ENCODE measurements at places on chromosomes 5 and 9.

- H3K27me3 ChIP-seq: no peaks in the 10 kb centered on the region
- no peak for DNase-seq
- H3K4me1 ChIP-seq: peaks cover 37% of the 10 kb centered on the region
- H3K27ac ChIP-seq: no peak overlapping the region
Measured at GRCh38 chr9:93122721-93123221, 11.3 kb downstream of the NINJ1 start.

GRCh38 chr5:67827541-67827940 is 388.0 kb upstream of the PIK3R1 start:
- H3K4me1 ChIP-seq: no peaks in the 10 kb centered on the region
- no peak overlapping the region for H3K4me3 ChIP-seq
- H3K36me3 ChIP-seq: no peaks in the 10 kb centered on the region

- no peaks in the 10 kb centered on the region for H3K4me1 ChIP-seq
- H3K27ac ChIP-seq: no peak overlapping the region
- no peak overlapping the region for H3K4me3 ChIP-seq
- no peaks in the 10 kb centered on the region for H3K36me3 ChIP-seq
- DNase-seq: no peak
- no peaks in the 10 kb centered on the region for H3K27me3 ChIP-seq
Measured at GRCh38 chr9:116322521-116322920, 168.9 kb downstream of the PAPPA start.

DNA sequence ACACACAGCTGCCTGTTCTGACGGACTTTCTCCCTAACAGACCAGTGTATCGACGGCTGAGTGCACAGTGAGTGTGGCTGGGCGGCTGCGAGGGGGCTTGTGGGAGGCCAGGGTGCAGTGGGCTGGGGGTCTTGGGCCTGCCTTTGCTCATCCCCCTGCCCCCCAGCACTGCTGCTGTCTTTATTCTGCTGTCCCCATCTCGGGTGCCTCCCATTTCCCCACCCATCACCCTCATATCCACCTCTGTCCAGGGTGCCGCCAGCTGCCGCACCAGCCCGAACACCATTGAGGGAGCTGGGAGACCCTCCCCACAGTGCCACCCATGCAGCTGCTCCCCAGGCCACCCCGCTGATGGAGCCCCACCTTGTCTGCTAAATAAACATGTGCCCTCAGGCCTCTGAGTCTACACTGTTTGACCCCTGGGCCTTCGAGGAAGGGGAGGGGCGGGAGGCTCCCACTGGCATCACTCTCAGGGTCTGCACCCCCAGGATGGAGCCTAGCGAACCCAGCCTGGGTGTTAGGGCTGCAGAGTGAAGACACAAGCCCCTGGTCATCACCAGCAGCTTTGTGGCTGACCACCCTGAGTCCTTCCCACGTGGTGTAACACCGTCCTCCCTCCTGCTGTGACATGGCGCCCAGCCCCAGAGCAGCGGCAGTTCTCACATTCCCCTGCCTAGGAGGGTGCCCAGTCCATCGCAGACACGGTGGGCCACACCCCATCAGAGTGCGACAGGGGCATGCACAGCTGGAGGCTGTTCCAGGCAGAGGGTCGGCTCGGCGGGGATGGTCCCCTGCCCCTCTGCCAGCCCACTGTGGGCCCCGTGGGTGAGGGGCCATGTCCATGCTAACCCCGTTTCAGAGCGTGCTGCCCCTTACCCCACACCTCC is 4.0 kb downstream of the LCN2 start:
- H3K4me1 ChIP-seq: peaks cover 21% of the 10 kb centered on the region
- no peak overlapping the region for H3K27ac ChIP-seq
- DNase-seq: no peak
- no peaks in the 10 kb centered on the region for H3K36me3 ChIP-seq
- H3K4me3 ChIP-seq: no peak overlapping the region

- no peak for DNase-seq
- H3K4me3 ChIP-seq: no peak overlapping the region
- no peaks in the 10 kb centered on the region for H3K4me1 ChIP-seq
- no peaks in the 10 kb centered on the region for H3K36me3 ChIP-seq
- H3K27me3 ChIP-seq: no peaks in the 10 kb centered on the region
- H3K27ac ChIP-seq: no peak overlapping the region
Measured at GRCh38 chr9:115469841-115470240, 351.9 kb upstream of the TNC start.

- H3K4me3 ChIP-seq: no peak overlapping the region
- peaks cover 3% of the 10 kb centered on the region for H3K4me1 ChIP-seq
- no peak overlapping the region for H3K27ac ChIP-seq
- H3K27me3 ChIP-seq: no peaks in the 10 kb centered on the region
Measured at GRCh38 chr5:14743601-14744295, 79.2 kb downstream of the OTULIN start.

DNA sequence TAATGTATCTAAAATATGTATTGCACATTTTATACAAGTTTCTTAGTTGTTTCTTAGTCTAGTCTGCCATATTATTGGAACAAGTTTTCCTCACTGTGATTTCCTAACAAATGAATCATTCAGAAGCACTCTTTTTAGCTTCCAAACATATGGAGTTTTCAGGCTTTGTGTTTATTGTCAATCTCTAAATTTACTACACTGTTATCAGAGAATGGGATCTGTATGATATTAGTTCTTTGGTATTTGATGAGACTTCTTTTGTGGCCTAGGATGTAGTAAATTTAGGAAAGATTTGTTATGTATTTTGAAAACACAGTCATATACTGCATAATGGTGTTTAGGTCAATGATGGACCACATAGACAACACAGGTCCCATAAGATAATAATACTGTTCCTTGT is 25.7 kb downstream of the SREK1IP1 start:
- H3K4me3 ChIP-seq: no peak overlapping the region
- H3K4me1 ChIP-seq: no peaks in the 10 kb centered on the region
- no peak for DNase-seq
- no peak overlapping the region for H3K27ac ChIP-seq

DNA sequence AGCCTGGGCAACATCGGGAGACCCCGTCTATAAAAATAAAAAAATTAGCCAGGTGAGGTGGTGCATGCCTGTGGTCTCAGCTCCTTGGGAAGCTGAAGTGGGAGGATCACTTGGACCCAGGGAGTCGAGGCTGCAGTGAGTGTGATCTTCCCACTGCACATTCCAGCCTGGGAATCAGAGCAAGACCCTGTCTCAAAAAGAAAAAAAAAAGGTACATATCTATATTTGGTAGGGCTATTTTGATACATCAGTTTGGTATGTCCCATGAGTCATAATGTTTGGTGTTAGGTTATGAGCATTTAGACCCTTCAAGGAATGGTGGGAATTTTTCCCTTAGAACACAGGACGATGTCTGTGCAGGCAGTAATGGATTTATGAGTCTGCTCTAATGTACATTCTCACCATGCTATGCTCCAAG is 55.3 kb upstream of the POU4F3 start:
- H3K27ac ChIP-seq: no peak overlapping the region
- H3K27me3 ChIP-seq: no peaks in the 10 kb centered on the region
- no peak for DNase-seq
- H3K36me3 ChIP-seq: no peaks in the 10 kb centered on the region
- no peak overlapping the region for H3K4me3 ChIP-seq
- H3K4me1 ChIP-seq: no peaks in the 10 kb centered on the region

- no peak overlapping the region for H3K4me3 ChIP-seq
- DNase-seq: no peak
- H3K27ac ChIP-seq: no peak overlapping the region
- no peaks in the 10 kb centered on the region for H3K4me1 ChIP-seq
Measured at GRCh38 chr5:102375272-102375671, 79.2 kb upstream of the SLCO4C1 start.

GRCh38 chr5:172162323-172162986 is 25.6 kb downstream of the STK10 start:
- H3K27ac ChIP-seq: no peak overlapping the region
- H3K4me1 ChIP-seq: peaks cover 18% of the 10 kb centered on the region
- no peaks in the 10 kb centered on the region for H3K27me3 ChIP-seq
- H3K36me3 ChIP-seq: no peaks in the 10 kb centered on the region
- DNase-seq: no peak

GRCh38 chr5:42858031-42858643 is 46.4 kb upstream of the SELENOP start:
- no peaks in the 10 kb centered on the region for H3K27me3 ChIP-seq
- H3K4me1 ChIP-seq: no peaks in the 10 kb centered on the region
- no peaks in the 10 kb centered on the region for H3K36me3 ChIP-seq
- H3K4me3 ChIP-seq: no peak overlapping the region
- H3K27ac ChIP-seq: peak overlapping the region; percentile 38

DNA sequence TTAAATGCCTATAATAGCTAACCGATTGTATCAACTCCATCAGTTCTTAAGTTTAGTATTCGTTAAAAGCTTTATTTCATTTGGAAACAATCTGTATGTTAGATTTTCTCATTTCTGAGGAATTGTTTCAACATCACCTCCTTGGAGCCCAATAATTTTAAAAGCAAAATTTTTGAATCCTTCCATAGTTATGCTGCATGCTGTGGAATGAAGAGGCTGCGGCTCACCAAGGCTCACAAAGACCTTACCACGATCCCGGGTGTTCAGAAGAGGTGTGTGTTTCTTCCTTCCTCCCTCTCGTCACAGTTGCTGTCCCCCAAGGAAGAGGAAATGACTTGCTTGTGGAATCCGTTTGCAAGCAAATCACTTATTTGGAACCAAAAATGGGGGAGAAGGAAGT is 143.8 kb downstream of the FGF1 start:
- peak overlapping the region; percentile 8 for H3K27ac ChIP-seq
- H3K27me3 ChIP-seq: no peaks in the 10 kb centered on the region
- no peaks in the 10 kb centered on the region for H3K36me3 ChIP-seq
- H3K4me3 ChIP-seq: no peak overlapping the region
- H3K4me1 ChIP-seq: peaks cover 6% of the 10 kb centered on the region

DNA sequence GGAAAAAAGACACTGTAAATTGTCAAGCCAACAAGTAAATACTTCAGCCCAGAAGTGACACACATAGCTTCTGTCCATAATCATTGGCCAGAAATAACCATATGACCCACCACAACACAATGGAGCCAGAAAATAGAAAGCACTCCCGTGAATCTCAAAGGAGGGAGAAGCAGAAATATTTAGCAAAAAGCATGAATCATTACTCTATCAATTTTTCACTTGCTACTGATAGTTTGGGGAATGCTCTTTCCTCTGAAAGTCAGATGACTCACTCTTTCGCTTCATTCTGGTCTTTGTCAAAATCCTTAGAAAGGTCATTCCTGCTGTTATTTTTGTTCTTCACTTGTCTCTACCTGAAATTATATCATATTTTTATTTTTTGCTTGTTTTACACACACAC is 312.6 kb downstream of the TMEM232 start:
- H3K36me3 ChIP-seq: no peaks in the 10 kb centered on the region

- H3K27ac ChIP-seq: no peak overlapping the region
- DNase-seq: no peak
- H3K27me3 ChIP-seq: peaks cover 4% of the 10 kb centered on the region
Measured at GRCh38 chr5:77170-77501, 14.8 kb upstream of the PLEKHG4B start.

DNA sequence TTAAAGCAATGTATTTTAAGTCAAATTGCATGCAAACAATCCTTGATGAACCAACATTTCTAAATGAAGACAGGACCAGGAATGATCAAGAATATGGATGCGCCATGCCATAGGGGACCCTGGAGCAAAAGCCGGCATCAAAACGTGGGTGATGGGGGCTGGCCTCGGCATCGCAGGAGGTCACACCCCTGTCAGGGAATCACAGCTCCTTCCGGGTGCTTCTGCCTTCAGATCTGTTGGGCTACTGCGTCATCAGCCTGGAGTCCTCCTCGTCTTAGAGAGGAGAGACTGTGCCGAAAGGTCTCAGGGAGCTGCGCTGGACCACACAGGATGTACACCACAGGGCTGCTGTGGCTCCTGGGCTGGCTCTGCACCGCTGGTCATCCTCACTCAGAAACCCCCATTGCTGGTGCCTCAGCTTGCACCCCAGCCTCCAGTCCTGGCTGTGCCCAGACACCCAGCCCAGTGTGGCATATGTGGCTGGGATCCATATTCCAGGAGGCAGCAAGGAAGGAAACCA is 152.9 kb upstream of the PPP1R26 start:
- H3K27ac ChIP-seq: no peak overlapping the region
- no peaks in the 10 kb centered on the region for H3K36me3 ChIP-seq
- no peaks in the 10 kb centered on the region for H3K4me1 ChIP-seq
- H3K27me3 ChIP-seq: no peaks in the 10 kb centered on the region
- no peak for DNase-seq
- H3K4me3 ChIP-seq: no peak overlapping the region

- no peaks in the 10 kb centered on the region for H3K27me3 ChIP-seq
- no peak for DNase-seq
- no peak overlapping the region for H3K27ac ChIP-seq
- H3K4me3 ChIP-seq: no peak overlapping the region
- H3K36me3 ChIP-seq: no peaks in the 10 kb centered on the region
Measured at GRCh38 chr5:68182094-68182493, 33.5 kb upstream of the PIK3R1 start.

DNA sequence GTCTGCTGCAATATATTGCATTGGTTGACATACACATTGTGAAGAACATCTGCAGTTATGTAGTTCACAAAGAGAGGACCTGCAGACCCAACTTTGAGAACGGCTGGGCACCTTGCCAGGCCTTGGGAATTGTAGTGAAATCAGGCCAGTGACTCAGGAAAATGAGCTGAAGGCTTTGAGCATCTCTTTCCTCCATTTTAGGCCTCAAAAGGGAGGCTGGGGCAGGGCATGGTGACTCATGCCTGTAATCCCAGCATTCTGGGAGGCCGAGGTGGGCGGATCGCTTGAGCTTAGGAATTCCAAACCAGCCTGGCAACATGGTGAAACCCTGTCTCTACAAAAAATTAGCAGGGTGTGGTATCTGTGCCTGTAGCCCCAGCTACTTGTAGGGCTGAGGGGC is 1.4 kb upstream of the IPPK start:
- H3K27me3 ChIP-seq: no peaks in the 10 kb centered on the region
- no peak for DNase-seq
- H3K4me1 ChIP-seq: peaks cover 30% of the 10 kb centered on the region
- peak overlapping the region; percentile 98 for H3K27ac ChIP-seq
- H3K36me3 ChIP-seq: no peaks in the 10 kb centered on the region

GRCh38 chr5:9670371-9670770 is 40.2 kb upstream of the TAS2R1 start:
- DNase-seq: no peak
- no peak overlapping the region for H3K4me3 ChIP-seq
- H3K4me1 ChIP-seq: no peaks in the 10 kb centered on the region
- no peak overlapping the region for H3K27ac ChIP-seq

GRCh38 chr9:94869415-94869843 is 142.9 kb downstream of the AOPEP start:
- H3K4me1 ChIP-seq: peaks cover 20% of the 10 kb centered on the region
- no peak for DNase-seq
- H3K27ac ChIP-seq: peak overlapping the region; percentile 24
- no peaks in the 10 kb centered on the region for H3K27me3 ChIP-seq
- H3K4me3 ChIP-seq: no peak overlapping the region

- H3K27ac ChIP-seq: no peak overlapping the region
- DNase-seq: no peak
- no peaks in the 10 kb centered on the region for H3K36me3 ChIP-seq
- H3K4me3 ChIP-seq: no peak overlapping the region
Measured at GRCh38 chr5:155189476-155189875, 175.9 kb downstream of the KIF4B start.

DNA sequence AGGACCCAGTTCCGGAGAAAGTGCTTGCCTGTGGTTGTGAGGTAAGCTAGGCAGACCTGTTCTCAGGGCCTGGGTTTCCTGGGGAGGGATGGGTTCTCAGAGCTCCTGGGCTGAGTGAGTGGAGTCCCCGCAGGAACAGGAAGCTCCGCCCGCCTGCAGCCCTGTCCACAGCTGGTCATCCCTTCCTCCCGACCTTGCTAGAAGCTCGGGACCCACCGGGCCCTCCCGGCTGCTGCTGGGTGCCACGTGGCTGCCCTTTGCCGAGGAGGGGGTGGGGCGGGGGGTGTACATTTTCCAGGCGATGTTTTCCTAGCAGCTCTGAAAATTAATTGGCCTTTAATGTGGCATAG is 198.1 kb downstream of the C9orf50 start:
- H3K4me1 ChIP-seq: peaks cover 12% of the 10 kb centered on the region
- H3K27ac ChIP-seq: peak overlapping the region; percentile 27
- no peak for DNase-seq
- no peaks in the 10 kb centered on the region for H3K36me3 ChIP-seq
- H3K4me3 ChIP-seq: no peak overlapping the region
- H3K27me3 ChIP-seq: no peaks in the 10 kb centered on the region
